Epithelial cell of proximal tubule (primary cell): ENCODE measurements at places on chromosomes 12 and 14. TPM values are rescaled to one million over a fixed set of nuclear protein-coding genes. Genes with fewer than 3 reads are reported as not detected.

DNA sequence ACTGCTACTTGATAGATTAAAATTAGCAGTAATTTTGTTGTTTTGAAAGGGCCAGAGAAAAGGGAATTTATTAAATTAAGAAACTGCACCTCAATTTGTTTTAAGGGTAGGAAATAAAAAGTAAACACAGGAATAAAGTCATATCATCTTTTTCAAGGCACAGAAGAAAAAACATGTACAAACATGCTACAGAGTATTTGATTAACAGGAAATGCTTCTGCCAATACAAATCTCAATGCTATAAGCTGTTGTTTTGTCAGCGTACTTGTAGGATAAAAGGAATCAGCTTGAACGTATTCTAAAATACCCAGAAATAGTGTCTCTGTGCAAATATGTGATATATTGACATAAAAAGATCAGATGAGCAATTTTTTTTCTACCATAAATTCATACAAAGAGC is 474.0 kb upstream of the MGAT4C start:
- no peak for DNase-seq

- no peak for DNase-seq
Measured at GRCh38 chr14:21255385-21256101, 13.7 kb downstream of the HNRNPC start.

DNA sequence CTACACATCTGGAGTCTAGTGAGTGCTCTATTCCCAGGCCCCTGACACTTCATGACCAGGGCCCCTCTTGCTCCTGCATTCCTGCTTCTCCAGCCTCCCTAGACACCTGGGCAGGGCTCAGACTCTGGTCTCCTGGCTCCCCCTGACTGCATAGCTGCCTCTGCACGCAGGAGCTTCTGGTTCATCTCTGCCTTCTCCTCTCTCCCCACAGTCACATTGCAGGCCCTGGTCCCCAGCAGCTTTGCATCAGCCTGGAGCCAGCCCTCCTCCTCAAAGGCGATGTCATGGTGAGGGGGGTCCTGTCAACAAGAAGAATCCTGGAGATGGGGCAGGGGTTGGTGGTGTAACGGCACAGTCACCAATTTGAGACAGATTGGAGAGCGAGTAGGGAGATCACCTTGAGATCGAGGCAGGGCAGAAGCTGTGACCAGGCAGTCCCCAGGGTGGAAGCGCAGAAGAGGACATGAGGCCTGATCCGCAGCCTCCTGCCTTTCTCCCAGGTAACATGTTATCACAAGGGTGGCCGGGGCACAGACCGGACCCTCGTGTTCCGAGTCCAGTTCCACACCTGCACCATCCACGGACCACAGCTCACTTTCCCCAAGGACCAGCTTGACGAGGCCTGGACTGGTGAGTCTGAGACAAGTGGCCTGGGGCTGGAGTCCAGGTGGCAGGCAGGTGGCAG is 8.1 kb downstream of the TNS2 start:
- DNase-seq, result no peak

DNA sequence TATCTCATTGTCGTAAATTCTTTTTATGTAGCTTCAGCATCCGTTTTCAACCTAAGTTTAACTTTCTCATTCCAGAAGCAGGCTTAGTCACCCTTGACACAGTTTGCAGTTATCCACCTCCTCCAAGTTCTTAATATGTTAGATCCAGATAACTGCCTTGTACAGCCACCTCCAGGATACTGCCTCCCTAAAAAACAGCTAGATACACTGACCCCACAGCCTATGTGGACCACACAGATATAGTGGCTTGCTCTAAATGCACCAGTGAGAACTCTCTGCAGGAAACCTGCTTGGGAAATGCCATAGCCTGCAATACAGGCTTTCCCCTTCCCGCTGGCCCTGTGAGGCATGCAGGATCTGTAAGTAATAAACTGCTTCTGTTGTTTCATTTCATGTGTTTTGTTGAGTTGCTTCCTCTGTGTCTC is 11.1 kb upstream of the RTL1 start:
- DNase-seq, result no peak

DNA sequence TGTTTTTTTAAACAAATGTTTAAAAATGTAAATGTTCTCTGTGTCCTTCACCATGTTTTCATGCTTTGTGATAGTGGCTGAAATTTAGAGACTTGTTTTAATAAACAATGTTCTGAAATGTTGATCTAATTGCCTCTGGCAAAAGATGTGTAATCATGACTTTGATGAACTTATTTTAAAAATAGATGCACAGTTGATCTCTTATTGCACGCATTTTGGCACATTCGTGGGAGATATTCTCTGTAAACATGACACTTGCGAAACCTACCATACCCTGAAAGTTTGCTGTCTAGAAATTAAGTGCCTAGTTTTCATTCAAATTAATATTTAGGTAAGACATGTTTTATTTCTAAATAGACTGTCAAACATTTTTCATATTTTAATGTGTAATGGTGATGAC is 119.7 kb upstream of the DNM1L start:
- DNase-seq, result no peak

GRCh38 chr14:75858362-75858761 is 123.4 kb downstream of the TGFB3 start:
- no peak for DNase-seq

DNA sequence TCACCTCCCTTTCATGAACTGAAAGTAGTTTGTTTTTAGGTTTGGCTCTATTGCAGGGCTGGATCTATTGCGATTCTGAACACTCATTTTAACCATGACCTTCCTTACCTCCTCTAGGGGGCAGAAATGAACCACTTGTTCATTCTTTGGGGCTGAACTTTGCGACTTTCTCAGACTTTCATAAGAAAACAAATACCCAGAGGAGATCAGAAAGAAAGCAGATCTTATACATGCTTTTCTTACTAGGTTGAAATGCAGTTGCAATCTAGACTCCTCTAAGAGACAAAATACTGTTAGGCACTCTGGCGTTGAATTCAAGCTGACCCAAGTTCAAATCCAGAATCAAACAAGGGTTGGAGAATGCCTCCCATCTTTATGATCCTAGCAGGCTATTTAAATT is 32.6 kb upstream of the PLEKHG3 start:
- DNase-seq, result no peak

The FAM181A gene
- not detected in 2 replicates for total RNA-seq

The CCDC197 gene
- total RNA-seq, result not detected in 2 replicates

The MPHOSPH9 gene
- 47.8 and 52.6 TPM in 2 replicates for total RNA-seq

The CEP170B gene
- 28.9 and 30.9 TPM in 2 replicates for total RNA-seq

The ADCK1 gene
- 4.3 and 6.0 TPM in 2 replicates for total RNA-seq
